Activated CD4-positive, alpha-beta T cell treated with anti-CD3 and anti-CD28 coated beads for 36 hours (primary cell): ENCODE measurements at places on chromosomes 2 and 18.

GRCh38 chr2:140891614-140892212, 1239.1 kb downstream of the LRP1B start:
- DNase-seq, result no peak

GRCh38 chr2:131493199-131493968, 1.2 kb upstream of the MZT2A start:
- no peak for DNase-seq

DNA sequence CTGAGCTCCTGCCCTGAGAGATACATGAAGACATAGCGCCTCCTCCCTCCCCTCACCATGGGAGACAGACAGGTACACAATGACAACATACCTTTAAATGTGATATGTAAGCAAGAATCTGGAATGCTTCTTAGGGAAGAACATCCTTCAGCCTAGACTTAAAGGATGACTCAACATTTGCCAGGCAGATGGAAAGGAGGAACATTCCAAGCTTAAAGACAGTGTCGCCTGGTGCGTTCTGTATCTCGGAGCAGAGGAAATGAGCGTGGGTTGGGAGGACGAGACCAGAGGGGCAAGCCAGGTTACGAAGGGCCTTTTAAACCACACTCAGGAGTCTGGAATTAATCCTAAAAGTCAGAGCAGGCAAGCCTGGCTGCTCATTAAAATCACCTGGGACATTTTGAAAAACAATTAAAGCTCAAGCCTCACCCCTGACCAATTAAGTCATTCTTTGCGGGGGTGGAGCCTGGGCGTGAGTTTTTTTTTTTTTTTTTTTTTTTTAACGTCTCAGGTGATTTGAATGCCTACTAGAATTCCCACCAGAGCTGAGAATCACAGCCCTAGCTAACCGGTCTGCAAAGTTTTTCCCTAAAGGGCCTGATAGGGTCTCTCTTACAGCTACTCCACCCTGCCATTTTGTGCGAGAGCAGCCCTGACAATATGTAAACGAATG, 131.2 kb upstream of the SEC11C start:
- DNase-seq, result no peak

DNA sequence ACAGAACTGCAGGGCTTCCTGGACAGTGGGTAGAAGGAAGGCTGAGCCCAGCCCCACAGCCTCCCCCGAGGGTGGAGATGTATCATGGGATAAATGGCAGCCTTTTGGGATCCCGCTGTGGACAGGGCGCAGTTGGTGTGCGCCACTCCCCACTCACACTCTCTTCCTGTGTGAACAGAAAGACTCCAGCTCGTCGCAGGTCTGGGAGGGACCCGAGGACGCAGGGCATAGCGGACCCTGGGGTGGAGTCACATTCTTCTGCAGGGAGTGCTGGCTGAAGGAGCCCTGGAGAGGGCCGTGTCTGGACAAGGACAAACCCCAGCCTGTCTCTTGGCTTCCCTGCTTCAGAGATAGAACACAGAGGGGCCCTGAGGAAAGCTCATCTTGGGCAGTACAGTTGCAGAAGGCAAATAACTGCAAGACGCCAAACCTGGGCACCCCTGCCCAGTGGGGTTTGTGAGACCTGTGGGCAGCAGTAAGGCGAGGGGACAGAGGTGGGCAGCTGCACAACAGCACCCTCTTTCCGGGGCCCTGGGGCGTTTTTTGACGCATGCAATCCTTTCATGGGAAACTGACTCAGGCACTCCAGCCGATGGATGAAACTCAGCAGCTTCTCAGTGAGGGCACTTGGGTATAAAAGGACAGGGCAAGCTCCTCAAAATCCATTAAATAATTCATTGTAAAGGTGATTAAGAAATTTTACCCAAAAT, 101.9 kb downstream of the USP40 start:
- DNase-seq, result no peak

GRCh38 chr2:126795656-126796055, 103.0 kb upstream of the TEX51 start:
- DNase-seq, result no peak

DNA sequence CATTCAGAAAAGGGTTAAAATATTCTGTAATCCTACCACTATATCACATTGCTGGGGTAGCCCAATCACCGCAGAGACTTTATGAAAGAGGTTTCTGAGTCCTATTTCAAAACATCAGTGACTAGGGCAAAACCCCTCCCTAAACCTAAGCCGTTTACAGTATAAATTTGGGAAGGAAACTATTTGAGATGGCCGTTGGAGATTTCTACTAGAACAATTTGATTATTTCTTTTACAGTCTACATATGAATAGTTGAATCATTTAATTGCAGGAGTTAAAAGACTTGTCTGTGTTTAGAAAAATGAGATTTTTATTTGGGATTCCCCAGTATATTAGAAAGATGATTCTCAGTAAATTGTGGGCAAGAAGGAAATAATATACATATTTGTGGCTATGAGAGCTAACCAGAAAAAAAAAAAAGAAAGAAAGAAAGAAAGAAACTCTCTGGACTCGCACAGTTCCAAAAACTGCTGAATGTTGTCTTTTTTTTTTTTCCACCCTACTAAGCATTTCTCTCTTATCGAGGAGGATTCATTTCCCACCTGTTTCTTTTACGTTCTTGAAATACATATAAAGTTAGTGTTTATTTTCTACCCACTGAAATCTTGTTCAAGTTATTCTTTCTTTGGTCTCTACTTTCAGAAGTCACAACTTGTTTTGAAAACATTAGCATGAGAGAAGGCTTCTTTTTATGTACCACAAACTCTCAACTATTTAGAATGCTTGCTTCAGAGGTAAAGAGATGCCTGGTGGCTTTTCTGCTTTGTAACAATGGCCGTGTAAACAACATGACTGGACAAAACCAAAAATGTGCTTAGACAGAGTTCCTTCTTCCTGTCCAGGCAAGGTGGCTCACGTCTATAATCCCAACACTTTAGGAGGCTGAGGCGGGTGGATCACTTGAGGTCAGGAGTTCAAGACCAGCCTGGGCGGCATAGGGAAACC, 65.9 kb downstream of the BCL2 start:
- DNase-seq, result no peak

- DNase-seq, result no peak
Observed at GRCh38 chr2:57881998-57882888, 164.4 kb upstream of the VRK2 start.

DNA sequence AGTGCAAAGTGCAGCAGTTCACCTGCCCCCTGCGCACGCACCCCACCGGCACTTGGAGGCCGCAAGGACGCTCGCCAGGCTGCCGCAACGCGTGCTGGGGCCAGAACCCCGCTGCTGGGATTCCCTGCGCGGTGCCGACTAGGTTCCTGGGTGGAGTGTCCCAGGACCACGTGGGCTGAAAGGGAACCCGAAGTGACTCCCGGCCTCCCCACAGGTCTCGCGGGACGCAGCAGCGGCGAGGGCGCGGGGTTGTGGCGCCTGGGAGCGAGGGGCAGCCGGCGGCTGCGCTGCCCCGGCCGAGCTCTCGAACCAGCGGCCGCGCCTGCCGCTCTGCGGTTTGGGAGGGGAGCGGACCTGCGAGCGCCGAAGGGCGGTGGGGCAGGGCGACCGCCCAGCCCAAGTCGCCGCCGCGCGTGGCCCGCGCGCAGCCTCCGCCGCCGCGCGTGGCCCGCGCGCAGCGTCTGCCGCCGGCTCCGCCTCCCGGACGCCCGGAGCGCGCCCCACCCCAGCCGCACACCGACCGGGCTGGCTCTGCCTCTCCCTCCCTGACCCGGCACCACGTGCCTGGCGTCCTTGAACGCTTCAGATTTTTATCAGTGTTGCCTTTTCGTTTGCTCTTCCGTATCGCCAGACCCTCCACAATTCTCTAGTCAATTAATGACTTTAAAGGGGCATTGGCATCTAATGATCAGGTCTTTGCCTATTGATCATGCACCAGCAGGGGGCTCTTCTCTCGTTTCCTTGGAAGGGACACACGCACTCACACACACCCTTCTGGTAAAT, at the start of gene FTCDNL1:
FTCDNL1 (minus strand) TSS at position 475 of the 783 bp plus-strand sequence. CDS start 2,230 bp downstream, outside the sequence.
- DNase-seq, result peak; percentile 83

GRCh38 chr2:95569170-95569569, 22.6 kb upstream of the TRIM43 start:
- no peak for DNase-seq

DNA sequence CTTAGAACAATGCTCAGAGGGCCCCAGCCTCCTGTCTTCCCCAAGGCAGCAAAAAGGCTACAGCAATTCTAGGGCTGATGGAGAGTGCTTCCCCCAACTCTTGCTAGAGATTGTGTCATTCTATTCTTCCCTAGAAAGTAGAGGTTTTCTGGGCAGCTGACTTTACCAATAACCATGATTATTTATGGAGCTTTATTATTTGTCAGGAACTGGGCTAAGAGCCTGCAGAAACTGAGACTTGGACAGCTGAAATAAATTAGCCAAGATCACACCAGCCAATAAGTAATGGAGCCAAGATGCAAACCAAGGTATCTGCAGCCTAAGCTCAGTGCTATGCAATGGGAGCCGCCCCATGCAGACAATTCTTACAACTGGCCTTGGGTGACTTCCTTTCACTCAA, 84.8 kb downstream of the CCBE1 start:
- DNase-seq, result no peak

DNA sequence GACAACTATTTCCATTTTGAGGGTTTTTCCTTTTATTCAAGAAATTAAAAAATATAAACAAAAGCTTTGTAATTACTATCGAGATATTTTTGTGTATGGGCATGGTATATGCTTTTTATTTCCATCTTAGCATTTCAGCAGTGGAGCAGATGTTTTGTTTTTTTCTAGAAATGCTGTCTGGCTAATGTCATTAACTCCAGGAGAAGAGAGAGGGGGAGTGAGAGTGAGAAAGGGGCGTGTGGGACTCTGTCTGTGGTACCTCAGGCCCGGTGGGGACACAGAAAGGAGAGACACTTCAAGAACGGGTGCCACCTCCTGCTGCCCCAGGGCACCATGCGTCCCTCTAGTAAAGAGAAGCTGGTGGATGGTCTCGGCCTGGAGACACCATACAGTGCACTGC, 34.7 kb downstream of the MYT1L start:
- no peak for DNase-seq

- DNase-seq, result no peak
Observed at GRCh38 chr18:72871091-72871490, 3.3 kb upstream of the NETO1 start.

- no peak for DNase-seq
Observed at GRCh38 chr2:44642123-44642857, 280.5 kb downstream of the CAMKMT start.

GRCh38 chr2:53632714-53633113, 134.9 kb upstream of the CHAC2 start:
- DNase-seq, result no peak

GRCh38 chr18:79386547-79386946, 9.2 kb upstream of the NFATC1 start:
- DNase-seq, result no peak

DNA sequence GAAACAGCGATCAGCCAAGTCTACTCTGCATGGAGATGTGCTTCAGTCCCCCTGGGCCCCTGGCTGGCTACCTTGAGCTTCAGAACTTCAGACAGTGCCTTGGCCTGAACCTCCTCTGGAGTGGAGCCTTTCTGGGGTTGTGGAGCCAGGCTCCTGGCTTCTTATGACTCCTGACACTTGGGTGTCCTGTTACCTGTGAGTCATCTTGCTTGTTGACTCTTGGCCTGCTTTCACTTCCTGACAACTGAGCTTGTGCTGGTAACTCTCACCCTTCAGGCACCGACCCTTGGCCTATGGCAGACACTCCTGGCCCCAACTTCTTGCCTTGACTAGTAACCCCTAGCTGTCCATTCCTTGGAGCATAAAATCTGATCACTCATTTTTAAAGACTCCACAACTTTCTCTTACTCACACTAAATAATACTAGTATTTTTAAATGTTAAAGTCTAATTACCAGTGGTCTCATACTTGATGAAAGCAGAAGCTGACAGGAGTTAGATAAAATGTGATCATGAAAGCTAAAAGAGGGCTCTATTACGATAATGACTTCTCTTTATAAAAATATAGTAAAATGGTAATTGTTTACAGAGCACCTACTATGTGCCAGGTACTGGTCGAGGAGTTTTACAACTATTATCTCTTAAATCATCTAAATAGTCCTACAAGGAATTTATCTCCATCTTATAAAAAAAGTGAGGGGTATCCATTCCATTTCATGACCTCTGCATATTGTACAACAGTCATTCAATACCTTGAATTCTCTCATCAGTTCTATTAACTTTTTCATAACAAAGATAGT, 46.3 kb upstream of the VIT start:
- DNase-seq, result peak; percentile 41

- no peak for DNase-seq
Observed at GRCh38 chr2:1673160-1673944, 71.0 kb downstream of the PXDN start.

GRCh38 chr2:203960811-203961210, 24.2 kb downstream of the ICOS start:
- DNase-seq, result no peak

DNA sequence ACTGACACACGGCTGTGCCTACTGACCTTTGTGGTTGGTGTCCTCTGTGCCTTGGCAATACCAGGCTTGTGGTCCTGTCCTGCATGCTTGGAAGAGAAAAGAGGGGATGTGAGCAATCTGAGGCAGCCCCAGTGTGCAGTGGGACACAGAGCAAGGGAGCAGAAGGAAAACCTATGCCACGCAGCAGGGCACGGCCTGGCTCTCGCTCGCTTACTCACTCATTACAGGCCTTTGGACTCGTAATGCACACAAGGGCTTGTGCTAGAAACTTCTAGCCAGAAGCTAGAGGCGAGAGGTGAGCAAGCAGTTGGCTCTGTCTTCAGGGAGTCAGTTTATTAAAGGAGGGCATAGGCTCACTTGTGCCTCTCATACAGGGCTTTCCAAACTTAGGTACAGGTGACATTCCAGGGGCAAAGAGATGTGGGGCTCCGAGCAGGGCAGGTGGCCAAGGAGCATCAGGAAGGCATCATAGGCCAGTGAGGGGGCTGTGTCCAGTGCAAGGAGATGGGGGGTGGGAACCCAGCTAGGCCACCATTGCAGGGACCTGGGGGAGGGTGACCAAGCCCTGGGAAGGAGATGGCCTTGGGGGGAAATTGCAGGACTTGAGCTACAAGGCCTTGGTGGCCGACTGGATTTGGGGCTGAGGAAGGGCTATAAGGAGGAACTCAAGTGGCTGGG, 100.8 kb downstream of the DYSF start:
- DNase-seq, result no peak

GRCh38 chr2:240604291-240604938, 17.9 kb downstream of the CAPN10 start:
- DNase-seq, result no peak

DNA sequence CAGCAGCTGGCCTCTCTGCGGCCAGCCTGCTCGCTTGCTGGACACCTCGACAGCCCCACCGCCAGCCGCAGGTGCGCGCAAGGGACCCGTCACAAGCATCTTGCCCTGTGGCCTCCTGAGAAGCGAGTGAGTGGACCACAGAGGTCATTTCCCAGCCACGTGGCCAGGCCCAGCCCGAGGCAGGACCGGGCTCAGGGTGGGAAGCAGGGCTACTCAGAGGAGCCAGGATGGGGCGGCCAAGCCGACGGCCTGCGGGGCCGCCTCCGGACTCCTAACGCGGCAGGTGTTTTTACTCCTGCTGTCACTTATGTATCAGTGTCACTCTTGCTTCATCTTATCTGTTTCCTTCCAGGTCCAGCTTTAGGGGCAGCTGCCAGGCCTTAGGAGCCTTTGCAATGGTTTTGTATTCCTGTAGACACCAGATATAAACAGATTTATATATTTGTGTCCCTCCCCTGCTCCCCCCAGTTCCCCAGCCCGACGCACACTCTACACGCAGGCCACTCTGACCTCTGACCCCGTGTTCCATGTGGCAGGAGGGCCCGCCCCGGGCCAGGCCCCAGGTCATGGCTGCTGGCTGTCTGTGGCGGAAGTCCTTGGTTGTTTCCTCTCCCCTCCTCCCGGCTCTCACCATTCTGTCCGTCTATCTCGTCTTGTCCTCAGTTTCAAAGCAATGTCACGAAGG, 236.4 kb downstream of the ATAD2B start:
- no peak for DNase-seq

GRCh38 chr18:61551586-61551985, 218.4 kb downstream of the CDH20 start:
- DNase-seq, result peak; percentile 10

- no peak for DNase-seq
Observed at GRCh38 chr2:199278099-199278498, 179.6 kb downstream of the SATB2 start.
